ENCODE measurements at places on chromosomes 5 and 9.

DNA sequence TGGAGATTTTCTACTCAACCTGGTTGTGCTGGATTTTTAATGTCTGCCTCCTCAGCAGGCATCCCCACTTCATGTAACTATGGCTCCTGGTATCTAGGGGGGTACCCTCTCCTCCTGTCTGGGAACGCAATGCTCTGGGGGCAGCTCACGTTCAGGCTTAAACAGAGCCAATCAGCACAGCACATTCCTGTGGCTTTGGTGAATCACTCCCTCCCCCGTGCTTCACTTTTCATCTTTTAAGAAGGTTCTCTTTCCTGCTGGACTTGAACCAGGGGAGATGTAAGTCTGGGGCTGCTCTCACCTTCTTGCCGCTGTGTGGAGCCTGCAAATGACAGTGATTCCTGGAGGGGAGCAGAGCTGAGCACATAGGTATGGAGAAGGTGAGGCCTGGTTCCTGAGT lies 101.2 kb downstream of the MSX2 start:
- no peak for DNase-seq

GRCh38 chr5:151562019-151562707 lies 29.0 kb downstream of the FAT2 start:
- DNase-seq, result no peak

DNA sequence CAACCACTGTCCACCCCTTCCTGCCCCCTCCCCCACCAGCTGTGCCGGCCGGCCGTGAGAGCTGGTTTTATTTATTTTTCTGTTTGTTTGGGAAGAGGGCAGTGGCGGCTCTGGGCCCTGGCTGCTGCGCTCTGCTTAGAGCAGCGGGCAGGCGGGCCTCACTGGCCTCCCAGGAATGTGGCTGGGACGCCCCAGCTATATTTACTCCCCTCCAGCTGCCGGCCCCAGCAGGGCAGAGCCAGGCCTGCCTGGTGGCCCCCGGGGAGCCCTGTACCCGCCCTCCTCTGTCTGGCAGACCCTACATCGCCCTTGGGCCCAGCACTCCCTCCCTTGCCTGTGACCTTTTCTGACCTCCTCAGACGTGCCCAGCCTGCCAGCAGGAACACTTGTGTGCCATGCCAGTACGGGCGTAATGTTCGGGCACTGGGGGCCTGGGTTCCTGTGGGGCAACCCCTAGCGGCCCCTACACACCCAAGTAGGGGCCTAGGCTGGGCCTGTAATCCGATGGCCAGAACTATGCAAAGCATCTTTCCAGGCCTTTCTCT lies 7.7 kb downstream of the CXXC5 start:
- no peak for DNase-seq

DNA sequence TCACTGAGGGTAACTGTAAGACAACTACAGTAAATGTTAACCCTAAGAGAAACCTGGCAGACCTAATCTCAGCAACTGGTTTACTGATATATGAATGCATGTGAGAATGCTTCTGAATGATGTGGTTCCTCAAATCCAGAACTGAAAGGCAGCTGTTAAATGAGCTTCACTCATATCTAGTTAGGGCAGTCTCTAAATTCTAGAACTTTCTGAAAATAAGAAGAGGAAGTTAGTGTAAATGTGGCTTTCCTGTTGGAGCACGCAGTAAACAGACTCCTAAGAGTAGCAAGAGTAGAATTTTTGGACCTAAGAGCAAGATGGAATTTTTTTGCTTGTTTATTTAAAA lies 117.9 kb upstream of the KCNN2 start:
- no peak for DNase-seq

DNA sequence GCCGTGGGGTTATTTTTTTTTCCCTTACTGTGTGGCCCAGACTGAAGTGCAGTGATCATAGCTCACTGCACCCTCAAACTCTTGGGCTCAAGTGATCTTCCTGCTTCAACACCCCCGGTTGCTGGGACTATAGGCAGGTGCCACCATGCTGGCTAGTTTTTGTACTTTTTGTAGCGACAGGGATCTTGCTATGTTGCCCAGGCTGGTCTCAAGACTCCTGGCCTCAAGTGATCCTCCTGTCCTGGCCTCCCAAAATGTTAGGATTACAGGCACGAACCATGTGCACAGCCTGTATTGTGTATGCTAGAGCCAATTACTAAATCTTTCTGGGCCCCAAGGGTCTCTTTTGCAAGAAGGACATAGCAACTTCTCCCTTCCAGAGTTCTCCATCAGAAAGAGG lies 23.1 kb downstream of the GALNT10 start:
- DNase-seq, result no peak

DNA sequence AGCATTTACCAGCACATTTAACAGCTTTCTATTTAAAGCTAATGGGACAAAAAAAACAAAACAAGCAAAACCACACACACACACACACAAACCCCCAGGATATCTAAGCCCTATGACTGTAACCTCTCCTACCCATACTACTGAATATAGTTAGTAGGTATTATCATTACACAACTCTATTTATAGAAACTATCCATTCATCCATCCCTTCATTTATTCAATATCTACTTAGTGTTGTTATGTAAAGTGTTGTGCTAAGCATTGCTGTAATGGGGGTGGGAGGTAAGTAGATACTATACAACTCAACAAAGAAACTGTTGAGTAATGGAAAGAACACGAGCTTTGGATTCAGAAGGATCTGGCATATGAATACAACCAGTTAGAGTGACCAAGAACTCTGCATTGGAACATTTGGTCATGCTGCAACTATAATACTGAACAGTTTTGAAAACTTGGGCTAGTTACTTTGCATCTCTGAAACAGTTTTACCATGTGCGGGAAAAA lies 82.3 kb upstream of the ZNF608 start:
- no peak for DNase-seq

- DNase-seq, result no peak
Observed at GRCh38 chr5:80834710-80835109, 125.5 kb upstream of the RASGRF2 start.

All from activated CD8-positive, alpha-beta memory T cell treated with anti-CD3 and anti-CD28 coated beads, Interleukin-2, amount 50 U/mL, for 48 hours (primary cell).